ENCODE measurements at places on chromosomes 1 and 21.

DNA sequence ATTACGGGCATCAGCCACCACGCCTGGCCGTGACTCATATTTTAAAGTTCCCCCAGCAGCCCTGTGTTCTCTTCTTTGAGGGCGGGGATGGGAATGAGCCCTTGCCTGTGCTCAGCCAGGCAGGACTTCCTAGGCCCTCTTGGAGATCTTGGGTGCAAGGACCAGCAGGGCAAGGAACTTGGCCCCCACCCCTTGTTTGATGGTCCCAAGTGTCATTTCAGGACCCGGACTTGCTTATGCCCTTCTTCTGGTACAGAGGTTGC lies 9.3 kb downstream of the RASSF5 start:
- DNase-seq: no peak

GRCh38 chr21:41640748-41641509 lies 125.9 kb downstream of the RIPK4 start:
- DNase-seq: no peak

DNA sequence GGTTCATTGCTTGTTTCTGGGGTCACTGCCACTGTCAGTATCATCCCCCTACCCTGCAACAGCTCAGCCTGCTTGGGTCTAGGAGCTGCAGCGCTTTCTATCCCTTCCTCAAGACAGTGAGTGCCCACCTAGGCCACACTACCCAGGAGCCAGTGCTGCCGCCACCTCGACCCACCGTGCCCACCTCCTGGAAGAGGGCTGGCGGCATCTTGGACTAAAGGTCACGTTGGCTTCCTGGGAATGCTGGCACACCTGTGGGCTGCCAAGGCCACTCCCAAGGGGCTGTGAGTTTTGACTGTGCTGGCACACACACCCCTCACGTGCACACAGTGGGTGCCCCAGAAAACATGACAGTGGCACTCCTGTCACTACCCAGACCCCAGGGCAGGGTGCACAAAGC lies 22.1 kb downstream of the CRYAA start:
- no peak for DNase-seq

- DNase-seq: peak; percentile 41
These were observed 125.0 kb downstream of the TIAM1 start for GRCh38 chr21:31218830-31219608.

- DNase-seq: no peak
These were observed 7.7 kb upstream of the LAMB3 start for GRCh38 chr1:209659909-209660308.

GRCh38 chr1:52635321-52636089 lies 2.5 kb downstream of the SHISAL2A start:
- no peak for DNase-seq

- DNase-seq: no peak
These were observed 44.2 kb upstream of the MTR start for GRCh38 chr1:236750928-236751327.

DNA sequence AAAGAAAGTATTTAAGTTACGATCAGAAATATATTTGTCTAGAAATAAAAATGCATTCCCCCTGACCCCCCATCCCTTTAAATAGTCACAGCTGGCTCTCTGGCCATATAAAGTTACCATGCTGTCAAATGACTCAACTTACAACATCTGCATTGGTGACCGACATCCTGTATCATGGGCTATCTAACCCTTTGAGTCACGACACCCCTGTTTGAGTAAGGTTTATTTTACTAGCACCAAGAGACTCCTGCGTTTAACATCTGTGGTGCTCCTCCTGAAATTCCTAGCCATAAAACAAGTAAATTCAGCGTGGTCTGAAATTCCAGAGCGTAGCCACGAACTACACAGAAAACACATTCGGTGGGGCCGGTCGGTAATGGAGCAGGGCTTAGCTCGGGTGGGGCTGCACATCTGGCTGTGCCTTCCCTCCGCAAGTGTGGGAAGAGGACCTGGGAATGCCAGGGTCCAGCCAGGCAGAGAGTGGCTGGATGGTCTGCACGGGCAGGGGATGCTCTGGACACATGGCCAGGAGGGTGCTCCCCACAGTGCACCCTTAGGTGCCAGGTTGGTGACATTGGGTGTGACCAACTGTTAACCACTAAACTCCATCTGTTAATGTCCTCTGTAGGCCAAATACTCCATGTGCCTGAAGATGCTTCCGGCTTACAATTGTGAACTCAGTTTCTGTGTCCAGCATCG lies 53.0 kb upstream of the CLDN14 start:
- no peak for DNase-seq

GRCh38 chr1:71294178-71294577 lies 213.3 kb upstream of the ZRANB2 start:
- DNase-seq: no peak

DNA sequence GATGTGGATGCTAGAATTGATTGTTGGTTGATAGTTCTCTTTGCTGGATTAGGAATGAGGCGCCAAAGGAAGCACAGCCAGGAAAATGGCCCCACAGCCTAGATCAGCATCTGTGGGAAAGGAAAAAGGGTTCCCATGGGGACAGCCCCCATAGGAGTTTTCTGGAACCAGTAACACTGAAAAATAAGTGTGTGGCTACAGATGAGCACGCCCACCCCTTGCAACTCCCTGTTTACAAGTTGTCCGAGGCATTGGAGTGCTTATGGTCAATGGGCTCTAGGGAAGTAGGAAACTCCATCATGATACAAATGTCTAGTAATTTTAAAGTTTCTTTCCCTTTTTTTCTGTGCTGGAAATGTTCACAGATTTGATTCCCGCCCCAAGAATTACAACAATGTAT lies 23.8 kb upstream of the UBE2U start:
- no peak for DNase-seq

GRCh38 chr1:183137782-183138181 lies 48.3 kb upstream of the LAMC2 start:
- no peak for DNase-seq

GRCh38 chr1:53948291-53948690 lies 2.1 kb downstream of the LRRC42 start:
- no peak for DNase-seq

GRCh38 chr1:169024800-169025271 lies 81.7 kb upstream of the ATP1B1 start:
- no peak for DNase-seq

GRCh38 chr1:163115887-163116286 lies 46.7 kb downstream of the RGS4 start:
- DNase-seq: no peak

DNA sequence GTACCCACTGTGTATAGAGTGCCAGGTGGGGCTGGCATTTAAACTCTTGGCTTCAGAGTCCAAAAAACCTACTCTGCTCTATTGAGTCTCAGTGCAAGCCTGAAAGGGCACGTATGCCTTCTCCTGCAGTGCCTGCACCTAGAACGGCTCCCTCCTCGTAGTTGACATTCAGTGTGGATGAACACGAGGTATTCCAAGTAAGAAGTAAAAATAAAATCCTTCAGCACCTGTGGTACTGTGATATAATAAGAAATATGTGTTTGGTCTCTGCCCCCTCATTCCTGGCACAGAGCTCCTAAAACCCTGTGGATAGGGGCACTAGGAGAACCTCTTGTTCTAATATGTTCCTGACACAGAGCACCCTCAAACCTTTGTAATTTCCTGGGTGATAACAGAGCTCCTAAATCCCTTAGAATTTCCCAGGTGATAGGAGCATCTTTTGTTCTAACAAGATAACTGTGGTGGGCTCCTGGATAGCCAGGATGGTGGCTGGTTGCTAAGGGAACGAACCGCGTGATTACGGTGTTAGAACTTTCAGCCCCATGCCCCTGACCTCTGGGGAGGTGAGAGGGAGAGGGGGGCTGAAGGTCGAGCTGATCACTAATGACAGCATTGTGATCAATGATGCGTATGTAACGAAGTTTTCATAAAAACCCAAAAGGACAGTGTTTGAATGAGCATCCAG lies 16.8 kb downstream of the UCK2 start:
- DNase-seq: no peak

DNA sequence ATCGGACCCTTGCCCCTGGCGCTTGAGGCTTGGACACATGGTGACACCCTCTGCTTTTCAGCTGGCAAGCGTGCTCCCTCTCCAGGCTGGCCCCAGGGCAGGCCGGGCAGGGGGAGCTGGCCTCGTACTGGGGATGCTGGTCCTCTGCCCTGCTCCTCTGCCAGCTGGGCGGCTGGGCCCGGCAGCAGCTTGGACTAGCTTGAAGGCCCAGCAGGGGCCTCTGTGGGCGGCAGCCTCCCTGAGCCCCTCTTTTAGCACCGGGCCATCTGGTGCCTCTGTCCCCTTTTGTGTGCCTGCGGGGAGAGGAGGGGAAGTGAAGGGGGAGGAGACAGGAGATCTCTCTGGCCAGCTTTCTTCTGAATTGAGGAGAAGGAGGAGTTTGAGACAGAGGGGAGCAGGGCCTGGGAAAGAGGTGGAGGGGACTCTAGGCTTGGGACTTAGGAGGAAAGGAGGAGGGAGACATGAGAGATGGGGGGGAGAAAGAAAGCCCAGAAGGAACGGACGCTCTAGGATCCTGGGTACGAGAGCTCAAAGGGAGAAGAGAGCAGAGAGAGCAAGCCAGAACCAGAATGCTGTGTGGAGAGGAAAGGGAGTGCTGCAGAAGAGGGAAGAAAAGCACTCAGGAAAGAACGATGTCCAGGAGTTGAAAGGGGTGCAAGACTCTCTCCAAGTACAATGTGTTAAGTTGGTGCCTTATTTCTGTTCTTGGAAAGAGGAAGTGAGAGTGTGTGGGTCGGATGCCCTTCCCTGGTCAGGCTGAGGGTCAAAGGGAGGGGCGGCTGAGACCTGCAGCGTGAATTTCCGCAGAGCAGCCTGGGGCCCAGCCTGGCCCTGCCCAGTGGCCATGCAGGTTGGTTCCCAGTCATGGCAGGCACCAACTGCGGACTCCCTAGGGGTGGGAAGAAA lies 40.3 kb downstream of the IER5 start:
- peak; percentile 60 for DNase-seq

DNA sequence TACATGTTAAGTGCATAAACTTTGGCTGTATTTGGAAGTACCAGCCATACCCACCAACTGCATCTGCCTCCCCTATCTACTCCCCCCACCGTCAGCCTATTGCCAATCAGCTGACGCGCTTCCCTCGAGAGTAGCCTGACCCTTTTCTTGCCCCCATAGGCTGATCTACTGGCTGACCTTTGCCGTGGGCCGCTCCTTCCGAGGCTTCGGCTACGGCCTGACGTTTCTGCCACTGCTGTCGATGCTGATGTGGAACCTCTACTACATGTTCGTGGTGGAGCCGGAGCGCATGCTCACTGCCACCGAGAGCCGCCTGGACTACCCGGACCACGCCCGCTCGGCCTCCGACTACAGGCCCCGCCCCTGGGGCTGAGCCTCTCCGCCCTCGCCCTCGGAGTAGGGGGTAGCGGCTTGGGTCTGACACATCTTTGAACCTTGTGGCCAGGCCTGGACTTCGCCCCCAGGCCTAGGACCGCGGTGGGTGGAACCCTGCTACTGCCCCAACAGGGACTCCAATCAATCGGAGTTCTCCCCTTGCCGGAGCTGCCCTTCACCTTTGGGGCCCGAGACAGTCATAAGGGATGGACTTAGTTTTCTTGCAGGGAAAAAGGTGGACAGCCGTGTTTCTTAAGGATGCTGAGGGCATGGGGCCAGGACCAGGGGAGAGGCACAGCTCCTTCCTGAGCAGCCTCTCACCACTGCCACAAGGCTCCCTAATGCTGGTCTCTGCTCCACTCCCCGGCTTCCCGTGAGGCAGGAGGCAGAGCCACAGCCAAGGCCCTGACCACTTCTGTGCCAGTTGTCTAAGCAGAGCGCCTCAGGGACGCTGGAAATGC lies 4.0 kb downstream of the GLMP start:
- peak; percentile 94 for DNase-seq

GRCh38 chr1:90728502-90729287 lies 11.6 kb upstream of the BARHL2 start:
- DNase-seq: no peak

DNA sequence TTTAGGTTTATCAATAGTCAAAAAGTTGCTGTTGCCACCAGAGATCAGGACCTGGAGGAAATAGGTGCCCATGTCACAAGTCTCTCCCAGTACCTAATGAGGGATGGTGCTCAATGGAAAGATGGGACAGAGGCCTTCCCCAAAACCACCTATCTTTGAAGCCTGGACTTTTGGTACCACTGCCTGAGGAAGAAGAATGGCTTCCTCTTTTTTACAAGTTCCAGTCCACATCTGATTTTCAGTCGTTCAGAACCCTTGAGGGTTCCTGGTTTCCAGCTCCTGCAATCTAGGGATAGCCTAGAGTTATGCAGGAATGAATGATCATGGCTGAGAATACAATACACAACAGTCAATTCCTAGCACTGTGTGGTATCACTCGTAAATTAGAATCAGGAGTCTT lies 5.7 kb downstream of the CATSPERE start:
- no peak for DNase-seq

- no peak for DNase-seq
These were observed 104.2 kb downstream of the KIAA0319L start for GRCh38 chr1:35453031-35453430.

- no peak for DNase-seq
These were observed 147.7 kb downstream of the HUNK start for GRCh38 chr21:32020564-32020963.

DNA sequence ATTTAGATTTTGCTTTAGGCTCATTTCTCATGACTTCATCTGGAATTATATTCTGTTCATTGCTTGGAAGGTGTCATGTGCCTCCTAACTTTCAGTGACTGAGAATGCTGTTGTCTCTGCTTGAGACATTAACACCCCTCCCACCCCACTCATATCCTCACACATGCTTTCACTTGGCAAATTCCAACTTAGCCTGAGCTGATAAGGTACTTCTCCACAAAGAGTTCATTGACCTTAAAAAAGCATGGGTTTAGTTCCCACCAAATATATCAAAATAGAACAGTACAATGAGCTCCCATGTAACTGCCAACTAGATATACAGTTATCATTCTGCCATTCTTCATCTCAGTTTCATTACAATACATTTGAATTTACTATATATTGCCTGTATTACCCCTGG lies 576.5 kb upstream of the ADGRL2 start:
- DNase-seq: no peak

GRCh38 chr21:33289199-33289819 lies 23.1 kb downstream of the IL10RB start:
- no peak for DNase-seq

DNA sequence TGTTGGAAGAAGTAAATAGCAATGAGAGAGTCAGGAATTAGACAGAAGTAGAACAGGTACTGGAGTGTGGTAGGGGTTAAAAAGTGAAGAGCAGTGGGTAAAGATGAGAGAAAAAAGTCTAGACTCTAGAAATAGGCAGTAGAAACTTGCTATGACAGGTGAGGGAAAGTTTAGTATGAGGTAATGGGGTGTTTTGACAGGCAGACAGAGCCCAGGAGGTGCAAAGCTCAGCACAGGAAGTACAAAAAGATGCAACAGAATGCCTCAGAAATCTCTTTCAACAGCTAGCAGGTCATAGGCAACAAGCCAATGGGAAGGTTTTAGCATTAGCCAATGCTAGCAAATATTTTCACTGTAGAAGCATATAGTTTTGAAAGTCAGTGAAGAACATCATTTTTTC lies 319.1 kb upstream of the SGIP1 start:
- DNase-seq: no peak

DNA sequence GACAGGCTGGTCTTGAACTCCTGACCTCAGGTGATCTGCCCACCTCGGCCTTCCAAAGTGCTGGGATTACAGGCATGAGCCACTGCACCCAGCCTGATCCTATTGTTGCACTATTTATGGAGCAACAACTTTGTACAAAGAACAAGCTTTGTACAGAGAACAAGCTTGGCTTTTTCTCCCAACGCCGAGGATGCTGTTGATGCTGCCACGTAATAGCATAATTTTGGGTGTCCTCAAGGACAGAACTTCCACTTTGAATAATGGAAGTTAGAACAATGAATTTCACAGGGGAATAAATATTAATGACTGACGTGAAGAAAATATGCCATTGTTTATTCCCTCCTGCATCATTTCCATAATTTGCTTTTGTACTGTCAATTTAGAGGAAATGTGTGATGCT lies 12.8 kb upstream of the RBP7 start:
- DNase-seq: no peak

GRCh38 chr1:210618369-210618768 lies 289.7 kb downstream of the HHAT start:
- no peak for DNase-seq

Measured in iPS-NIHi11 (cell line).